ENCODE measurements at places on chromosomes 3 and 15.

- DNase-seq = no peak
These were observed 108.7 kb downstream of the SLMAP start for GRCh38 chr3:57864853-57865252.

- no peak for DNase-seq
These were observed 223.0 kb downstream of the EPHA6 start for GRCh38 chr3:97037294-97037943.

DNA sequence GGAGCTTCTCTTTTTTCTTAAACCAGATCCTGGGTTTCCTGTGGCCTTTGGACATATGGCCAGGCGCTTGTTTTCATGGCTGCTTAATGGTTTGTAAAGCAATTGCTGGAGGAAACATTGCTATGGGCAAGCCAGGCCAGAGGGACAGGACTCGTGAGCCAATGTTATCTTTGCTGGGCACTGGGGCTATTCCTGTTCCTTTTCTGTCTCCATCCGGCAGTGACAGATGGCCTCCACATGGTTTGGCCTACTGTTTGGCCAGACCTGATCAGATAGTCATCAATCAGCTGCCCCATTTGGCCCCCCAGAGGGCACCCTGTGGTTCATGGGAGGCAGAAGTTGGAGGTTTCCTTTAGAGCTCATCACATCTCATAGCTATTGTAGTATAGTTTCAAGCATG lies 326.1 kb upstream of the ROPN1 start:
- DNase-seq = no peak

GRCh38 chr3:129173206-129173605 lies 10.5 kb downstream of the CNBP start:
- no peak for DNase-seq

- peak; percentile 28 for DNase-seq
These were observed 2.0 kb downstream of the DVL3 start for GRCh38 chr3:184157206-184157605.

DNA sequence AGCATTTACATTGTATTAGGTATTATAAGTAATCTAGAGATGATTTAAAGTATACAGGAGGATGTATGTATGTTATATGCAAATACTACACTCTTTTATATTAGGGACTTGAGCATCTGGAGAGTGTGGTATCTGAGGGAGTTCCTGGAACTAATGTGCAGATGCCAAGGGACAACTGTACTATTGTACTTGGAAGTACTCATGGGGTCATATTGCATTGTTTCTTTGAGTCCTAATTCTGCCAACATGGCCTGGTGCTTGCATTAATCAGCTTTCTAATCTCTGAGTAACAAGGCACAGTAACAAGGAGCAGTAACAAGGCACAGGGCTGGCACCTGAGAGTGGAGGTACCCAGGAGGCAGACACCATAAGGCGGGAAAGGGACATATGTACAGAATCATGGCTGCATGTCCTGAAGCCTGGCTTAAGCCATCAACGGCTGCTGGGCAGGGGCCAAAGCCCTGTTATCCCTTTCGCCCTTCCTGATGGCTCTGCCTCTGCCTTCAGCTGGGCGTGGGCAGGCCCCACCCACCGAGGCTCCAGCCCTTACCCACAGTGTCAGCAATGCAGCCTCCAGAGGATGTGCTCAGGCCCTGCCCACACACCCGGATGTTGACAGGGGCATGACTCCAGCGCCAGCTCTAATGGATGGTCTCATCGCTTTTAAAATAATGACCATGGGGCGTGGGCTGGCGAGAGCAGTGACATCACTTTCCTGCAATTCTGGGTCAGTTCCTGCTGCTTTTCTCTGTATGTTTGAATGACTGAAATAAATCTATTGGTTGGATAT lies 22.9 kb downstream of the CEMIP start:
- DNase-seq = no peak

DNA sequence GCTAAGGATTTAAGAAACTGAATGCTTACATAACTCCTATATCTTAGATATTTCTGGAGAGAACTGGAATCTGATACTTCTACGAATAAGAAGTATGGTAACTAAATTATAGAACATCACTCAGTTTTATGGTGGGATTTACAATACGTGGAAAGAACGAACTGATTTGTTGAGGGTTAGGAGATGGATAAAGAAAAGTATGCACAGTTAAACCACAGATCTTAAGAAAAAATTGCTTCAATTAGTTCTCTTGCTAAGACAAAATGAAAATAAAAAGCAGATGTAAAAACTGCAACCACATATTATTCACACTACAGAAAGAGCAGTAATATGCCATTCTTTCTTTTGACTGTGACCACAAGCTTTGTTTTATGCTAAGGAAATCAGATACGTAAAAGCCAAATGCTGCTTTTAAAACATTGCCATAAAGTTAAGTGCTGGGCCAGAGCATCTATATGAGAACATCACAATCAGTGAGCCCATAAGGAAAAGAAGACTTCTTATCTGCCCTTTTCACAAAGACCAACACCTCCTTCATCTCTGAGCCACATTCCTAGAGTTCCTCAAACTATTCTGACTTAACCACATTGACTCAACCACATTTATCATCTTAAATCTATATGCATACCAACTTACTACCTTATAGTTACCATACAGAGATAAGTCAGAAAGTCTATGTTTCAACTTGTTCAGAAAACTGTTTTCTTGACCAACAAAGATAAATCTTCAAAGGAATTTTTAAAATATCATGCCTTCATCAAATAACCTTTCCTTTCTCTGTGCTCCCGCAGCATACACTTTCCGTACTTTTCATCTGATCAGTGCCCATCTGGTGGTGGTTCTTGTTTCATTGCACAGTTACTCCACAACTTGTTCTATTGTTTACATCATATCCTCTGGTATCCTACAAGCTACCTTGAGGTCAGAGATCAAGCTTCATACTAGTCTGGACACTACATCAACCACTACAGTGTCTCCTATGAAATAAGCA lies 61.7 kb downstream of the FSIP1 start:
- peak; percentile 93 for DNase-seq

GRCh38 chr3:121574449-121574848 lies 6.7 kb downstream of the ARGFX start:
- peak; percentile 87 for DNase-seq

DNA sequence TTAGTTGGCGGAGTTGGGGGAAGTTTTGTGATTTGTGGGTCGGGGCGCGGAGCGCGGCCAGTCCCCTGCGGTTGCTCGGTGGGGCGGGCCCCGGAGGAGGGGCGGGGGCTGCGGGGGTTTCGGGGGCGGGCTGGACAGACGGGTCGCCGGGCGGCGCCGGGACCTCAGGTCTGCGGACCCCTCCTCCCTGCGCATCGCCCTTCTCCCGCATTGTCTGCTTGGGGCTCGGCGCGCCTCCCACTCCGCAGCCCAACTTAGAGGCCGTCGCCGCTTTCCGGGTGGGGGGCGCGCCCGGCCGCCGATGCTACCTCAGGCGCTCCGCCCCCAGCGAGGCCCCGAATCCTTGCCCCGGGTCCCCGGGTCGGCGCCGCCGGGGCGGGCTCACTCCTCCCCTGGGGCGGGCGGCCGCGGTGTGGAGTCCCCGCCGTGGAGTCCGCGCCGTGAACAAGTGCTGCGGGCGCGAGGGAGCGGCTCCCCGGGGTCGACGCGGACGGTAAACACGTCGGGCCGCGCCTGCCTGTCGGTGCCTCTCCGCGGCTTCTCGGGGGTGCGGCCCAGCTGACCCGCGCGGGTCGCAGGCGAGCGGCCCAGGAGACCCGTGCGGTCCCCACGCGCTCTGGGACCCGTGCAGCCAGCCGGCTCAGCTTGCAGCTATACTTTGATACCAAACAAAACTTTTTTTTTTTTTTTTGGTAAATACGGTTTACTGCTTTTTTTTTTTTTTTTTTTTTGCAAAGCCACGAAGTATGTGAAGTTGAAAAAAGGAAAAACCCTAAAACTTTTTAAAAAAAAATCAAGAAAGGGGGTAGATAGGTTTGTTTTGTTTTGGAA lies 624 bp downstream of the AKAP13 start:
- peak; percentile 56 for DNase-seq

- DNase-seq = no peak
These were observed 716 bp upstream of the KLHL24 start for GRCh38 chr3:183634707-183635106.

- no peak for DNase-seq
These were observed 973 bp upstream of the ITPKA start for GRCh38 chr15:41492597-41493204.

DNA sequence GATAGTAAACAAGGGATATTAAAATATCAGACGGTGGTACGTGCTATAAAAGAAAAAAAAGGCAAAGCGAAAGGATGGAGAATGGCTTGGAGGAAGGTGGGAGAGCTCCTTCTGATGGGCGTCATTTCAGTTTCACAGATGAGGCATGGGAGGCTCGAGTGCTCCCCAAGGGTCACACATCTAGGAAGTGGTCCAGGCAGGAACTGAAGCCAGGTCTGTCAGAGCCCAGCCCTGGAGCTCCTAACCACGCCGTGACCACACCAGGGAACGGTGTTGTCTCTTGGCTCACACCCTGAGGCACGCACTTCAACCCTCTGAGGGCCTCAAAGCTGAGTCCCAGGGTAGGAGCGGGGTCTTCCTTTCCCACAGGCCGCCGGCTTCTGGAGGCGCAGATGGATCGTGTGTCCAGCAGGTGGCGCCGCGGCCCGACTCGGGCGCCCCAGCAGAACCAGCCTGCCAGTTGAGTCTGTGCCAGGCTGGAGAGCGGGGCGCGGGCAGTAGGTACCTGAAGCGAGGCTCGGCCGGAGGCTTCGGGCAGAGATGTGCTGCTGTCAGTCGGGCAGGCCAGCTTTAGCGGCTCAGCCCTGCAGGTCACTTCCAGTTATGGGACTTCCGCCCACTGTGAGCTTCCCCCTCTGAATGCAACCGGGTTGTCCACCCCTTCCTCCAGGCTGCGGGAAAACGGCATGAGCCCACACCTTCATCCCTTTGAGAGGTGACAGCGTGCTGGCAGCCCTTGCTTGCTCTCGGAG lies 68.1 kb downstream of the SLC6A1 start:
- peak; percentile 57 for DNase-seq

DNA sequence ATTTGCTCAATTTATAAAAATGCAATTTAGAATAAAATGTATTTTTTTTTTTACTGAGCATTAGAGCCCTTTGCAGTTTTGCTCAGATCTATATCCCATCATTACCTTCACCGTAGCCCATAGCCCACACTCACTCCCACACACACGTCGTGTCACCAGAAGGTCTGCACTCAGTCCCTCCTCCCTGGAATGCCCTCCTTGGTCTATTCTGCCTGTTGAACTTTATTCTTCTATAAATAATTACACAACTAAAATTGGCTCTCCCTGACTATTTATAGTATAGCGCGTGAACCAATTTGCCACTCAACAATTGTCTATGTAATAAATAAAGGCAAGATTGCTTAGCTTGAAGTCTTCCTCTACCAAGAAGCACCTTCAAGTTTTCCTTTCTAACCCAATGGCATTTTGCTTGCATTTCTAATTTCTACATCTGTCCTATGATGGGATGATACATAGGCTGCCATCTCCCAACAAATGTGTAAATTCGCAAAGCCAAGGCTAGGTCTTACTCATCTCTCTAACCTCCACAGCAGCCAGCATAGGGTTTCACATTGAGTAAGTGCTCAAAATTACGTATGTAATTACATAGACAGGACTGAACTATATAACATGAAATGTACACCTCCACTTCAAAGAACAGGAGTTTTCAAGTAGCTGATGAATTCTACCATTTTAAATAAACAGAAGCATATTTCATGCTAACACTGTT lies 172.0 kb upstream of the HES1 start:
- DNase-seq = peak; percentile 6

DNA sequence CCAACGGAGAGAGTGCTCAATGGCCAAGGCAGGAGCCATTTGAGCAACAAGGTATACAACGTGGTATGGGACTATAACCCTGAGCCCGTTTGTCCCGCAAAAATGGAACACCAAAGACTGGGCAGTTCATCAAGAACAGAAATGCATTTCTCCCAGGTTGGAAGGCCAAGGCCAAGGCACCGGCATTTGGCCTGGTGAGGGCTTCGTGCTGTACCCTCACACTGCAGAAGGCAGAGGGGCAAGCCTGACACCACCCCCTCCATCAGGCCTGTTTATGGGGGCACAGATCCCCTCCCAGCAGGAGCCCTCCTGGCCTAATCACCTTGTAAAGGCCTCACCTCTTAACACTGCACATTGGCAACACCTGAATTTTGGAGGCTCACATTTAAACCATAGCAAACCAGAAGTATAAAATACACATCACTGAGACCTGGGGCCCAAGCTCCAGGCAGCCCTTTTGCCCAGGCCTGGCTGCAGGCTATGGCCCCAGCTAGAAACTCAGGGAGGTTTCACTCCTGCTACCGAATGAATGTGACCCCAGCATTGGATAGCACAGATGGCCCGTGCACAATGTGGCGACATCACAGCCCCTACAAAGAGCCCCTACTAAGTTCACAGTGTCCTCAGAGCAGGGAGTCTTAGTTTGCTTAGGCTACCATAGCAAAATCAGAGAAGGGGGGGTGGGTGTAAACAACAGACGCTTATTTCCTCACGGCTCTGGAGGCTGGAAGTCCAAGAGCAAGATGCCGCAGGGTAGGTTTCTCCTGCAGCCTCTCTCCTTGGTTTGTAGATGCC lies 47.1 kb downstream of the KLF15 start:
- no peak for DNase-seq

DNA sequence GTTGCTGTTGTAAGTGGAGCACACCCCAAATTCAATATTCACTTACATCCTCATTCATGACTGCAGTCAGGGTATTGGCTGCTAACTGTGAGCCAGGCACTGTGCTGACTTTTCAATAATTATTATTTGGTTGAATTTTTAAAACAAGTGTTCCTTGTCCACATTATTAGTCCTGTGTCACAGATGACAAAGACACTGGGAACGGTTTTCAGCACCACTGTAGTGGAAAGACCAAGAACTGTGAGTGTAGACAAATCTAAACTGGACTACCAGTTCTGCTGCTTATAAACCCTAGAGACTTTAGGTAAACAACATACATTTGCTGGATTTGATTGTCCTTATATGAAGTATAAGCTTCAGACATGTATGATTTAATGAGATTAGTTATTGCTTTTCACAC lies 197.7 kb upstream of the ROBO2 start:
- DNase-seq = no peak

- no peak for DNase-seq
These were observed 73.2 kb upstream of the ZBED2 start for GRCh38 chr3:111668326-111668725.

DNA sequence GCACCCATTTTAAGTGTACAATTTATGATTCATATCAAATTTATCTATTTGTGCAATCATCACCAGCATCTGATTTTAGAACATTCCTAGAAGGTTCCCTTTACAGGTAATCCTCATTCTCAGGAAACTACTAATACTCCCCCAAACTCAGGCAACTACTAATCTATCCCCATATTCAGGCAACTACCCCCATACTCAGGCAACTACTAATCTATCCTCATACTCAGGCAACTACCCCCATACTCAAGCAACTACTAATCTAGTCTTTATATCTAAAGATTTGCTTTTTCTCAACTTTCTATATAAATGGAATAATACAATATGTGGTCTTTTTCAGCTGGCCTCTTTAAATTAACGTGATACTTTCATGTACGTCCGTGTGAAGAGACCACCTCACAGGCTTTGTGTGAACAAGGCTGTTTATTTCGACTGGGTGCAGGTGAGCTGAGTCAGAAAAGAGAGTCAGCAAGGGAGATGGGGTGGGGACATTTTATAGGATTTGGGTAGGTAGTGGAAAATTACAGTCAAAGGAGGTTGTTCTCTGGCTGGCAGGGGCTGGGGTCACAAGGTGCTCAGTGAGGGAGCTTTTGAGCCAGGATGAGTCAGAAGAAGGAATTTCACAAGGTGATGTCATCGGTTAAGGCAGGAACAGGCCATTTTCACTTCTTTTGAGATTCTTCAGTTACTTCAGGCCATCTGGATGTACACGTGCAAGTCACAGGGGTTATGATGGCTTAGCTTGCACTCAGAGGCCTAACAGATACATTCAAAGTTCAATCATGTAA lies 1444.5 kb upstream of the CADM2 start:
- DNase-seq = no peak

- DNase-seq = no peak
These were observed 14.9 kb downstream of the TGM5 start for GRCh38 chr15:43251871-43252250.
